ENCODE measurements at places on chromosomes 3 and 15.

DNA sequence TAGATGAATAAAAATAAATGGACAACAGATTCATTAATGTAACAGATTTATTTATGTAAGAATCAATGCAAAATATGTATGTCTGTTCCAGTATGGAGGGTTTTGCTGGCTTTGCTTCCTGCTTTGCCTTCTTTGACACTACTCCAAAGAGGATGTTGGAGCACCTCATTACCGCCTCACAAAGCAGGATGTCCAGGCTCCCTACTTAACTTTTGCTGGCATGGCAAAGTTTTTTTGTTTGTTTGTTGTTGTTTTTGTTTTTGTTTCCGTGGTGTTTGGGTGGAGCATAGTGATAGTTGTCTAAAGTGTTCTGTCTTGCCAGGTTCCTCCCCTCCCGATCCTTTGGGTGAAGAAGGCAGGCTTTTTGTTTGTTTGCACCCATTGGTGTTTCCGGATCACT, 38.7 kb downstream of the DIPK2A start:
- no peak for DNase-seq

DNA sequence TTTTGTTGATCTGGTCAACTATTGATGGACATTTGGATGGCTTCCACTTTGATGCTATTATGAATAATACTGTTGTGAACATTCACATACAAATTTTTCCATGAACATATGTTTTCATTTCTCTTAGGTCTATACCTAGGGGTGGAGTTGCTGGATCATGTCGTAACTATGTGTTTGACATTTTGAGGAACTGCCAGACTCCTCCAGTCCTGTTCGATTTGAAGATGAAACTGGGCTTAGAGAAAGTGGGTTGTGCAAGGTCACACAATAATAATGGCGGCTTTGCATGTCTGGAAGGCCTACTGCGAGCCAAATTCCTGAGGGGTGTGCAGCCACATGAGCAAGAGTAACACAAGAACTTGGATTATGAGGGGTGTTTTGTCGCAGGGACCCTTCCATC, 2.6 kb downstream of the TSEN2 start:
- no peak for DNase-seq

GRCh38 chr3:16055606-16056211, 118.8 kb upstream of the GALNT15 start:
- DNase-seq = no peak

GRCh38 chr3:42961633-42962032, 17.5 kb upstream of the GASK1A start:
- DNase-seq = no peak

DNA sequence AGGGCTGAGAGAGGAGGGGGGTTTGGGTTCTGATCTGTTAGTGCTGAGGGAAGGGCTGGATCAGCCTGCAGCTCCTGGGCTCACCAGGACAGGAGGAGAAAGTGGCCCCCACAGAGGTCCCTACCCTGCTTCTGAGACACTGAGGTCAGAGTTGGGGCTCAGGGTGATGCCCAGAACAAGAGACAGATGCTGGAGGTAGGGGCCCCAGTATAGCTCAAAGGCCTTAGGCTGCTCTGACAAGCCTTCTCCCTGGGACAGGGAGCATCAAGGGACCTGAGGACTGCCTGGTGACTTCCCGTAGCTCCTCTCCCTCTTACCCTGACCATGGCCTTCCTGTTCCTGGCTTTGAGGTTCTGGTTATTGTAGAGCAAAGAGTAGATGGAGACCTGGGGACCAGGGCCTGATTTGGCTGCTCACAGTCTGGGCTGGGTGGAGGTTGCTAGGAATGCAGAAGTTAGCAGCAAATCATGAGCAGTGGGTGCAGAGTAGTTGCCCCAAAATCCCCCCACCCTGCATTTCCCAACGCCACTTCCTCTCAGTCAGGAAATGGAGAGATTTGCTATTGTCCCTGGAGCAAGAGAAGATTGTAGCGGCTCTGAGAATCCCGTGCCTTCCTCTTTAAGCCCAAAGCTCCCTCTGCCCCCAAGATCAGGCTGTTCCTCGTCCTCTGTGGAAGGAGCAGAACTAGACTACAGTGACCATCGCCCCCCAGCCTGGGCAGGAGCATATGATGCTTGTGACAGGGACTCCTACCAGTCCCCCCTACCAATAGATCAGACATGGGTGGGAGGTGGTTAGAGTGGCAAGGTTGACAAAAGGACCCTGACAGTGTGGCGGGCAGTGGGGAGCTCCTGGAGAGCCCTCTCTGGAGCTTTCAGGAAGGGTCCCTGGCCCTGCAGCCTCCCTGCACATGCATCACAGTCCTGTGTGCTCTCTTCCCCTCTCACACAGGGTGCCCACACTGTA, 47.4 kb upstream of the SEC22A start:
- no peak for DNase-seq

DNA sequence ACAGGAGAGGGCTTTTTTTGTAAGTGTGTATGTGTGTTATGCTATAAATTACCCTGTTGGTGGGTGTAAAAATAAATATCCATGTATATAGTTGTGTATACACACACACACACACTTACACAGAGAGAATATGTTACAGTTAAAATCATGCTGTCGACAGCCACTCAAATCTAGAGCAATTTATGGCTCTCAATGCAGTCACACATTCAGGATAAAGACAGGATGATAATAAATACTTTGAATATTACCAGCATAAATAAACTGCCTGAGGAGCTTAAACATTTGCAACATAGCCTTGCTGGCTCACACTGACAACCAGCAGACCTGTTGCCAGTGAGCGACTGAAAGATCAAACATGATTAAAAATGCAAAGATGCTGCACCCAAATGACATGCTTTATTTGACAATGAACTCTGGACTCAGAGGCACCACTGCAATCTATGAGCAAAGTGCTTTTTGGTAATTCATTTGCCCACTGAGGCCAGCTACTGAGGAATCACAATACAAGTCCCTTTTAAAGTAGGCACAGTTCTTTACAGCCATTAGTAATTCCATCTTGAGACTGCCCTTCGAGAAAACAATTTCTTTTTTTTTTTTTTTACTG, 458.9 kb downstream of the FHIT start:
- DNase-seq = no peak

DNA sequence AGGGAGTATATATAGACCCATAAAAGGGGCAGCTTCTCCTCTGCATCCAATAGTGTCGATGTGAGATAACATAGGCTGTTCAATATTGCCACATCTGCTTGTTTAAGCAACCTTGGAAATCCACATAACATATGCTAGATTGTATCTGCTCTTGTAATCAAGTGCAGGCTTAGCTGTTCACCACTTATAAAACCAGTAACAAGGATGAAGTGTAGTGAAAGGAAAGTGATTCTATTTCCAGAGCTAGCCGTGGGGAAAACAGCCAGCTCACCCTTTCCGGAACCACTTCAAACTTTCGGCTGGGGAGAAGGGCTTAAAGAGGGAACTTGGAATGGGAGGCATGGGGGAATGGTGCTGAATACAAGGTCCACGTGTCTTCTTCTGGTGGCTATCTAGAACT, 204.0 kb downstream of the TAFA4 start:
- no peak for DNase-seq

DNA sequence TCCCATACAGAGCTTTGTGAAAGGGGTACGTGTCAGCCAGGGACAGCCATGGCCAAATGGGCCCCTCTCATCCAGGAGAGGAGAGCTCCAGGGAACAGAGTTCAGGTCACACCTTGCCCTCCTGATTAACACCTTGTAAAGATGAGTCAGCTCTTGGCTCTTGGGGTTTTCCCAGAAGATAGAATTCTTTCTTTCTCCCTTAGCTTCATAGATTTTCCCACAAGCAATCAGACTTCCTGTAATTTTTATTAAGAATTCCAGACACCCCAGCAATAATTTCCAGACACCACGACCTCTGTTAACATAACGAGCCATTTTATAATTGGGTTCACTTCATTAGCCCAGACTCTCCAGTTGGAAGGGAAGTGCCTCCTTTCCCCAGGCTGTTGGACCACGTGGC, 86.4 kb downstream of the LRTM1 start:
- DNase-seq = no peak

DNA sequence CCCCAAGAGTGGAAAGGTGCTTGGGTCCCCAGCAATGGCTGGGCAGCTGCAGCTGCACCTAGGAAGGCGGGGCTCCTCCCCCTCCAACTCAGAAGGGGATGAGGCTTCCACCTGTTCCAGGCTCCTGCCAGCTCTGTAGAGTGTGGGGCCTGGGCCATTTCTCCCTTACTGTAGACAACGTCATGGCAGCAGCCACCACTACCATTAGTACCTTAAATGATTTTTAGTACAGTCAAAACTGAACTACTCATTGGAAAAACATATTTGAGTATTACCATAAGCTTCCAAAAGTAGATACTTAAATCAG, 1274.2 kb upstream of the GBE1 start:
- no peak for DNase-seq

- DNase-seq = no peak
These were observed 991.8 kb downstream of the GBE1 start for GRCh38 chr3:80769683-80770082.

- DNase-seq = no peak
These were observed 193.5 kb upstream of the ICE2 start for GRCh38 chr15:60672400-60672799.

DNA sequence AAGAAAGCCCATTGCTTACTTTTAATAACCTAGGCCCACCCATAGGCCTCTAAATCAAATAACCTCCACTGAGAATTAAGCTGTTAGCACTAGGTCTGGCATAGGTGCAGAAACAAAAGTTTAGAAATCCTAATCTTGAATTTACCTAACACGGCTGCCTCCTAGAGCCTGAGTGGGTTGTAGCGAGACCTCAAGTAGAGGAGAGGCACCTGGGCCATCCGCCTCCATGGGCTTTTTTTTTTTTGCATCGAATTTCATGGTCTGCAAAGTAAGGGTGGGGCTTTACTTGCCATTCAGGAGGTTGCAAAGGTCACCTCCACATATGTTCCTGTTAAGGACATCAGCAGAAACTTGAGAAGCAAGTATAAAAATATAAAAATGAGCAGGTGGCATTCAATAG, 6.6 kb upstream of the TPM1 start:
- no peak for DNase-seq

DNA sequence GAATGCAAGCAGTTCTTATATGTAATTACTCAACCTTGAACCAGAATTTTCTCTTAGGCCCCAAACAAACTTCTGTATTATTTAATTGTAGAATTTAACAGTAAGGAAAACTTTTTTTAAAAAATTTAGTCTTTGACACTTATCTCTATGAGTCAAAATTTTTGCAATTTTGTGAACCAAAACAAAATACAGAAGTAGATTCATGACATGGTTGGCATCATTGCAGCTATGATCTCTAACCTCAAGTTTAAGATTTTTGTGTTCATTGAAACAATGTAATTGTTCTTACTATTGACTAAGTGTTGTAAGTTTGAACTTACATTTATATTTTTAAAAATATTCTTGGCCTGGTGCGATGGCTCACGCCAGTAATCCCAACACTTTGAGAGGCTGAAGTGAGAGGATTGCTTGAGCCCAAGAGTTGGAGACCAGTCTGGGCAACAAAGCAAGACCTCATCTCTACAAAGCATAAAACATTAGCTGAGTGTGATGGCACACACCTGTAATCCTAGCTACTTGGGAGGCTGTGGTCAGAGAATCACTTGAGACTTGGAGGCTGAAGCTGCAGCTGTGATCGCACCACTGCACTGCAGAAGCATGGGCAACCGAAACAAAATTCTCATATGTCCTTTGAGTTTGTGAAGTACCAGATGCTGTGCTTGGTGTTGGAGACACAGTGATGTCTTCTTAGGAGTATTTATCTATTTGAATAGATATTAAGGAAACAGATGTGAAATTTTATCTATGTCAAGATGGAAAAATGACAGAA, 39.7 kb downstream of the STT3B start:
- DNase-seq = no peak

DNA sequence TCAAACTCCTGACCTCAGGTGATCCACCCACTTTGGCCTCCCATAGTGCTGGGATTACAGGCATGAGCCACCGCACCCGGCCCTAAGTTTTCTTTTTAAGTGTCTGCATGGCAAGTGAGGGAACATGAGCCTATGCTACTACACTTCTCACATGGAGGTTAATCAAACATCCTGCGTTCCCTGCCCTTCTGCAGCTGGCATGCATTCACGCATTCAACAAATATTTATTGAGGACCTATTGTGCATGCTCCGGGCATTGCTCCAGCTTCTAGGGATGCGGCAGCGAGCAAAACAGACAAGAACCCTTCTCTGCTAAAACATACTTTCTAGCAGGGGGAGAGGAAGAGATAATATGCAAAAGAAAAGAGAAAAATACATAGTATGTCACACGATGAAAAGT, 42.6 kb upstream of the ACKR4 start:
- DNase-seq = no peak

DNA sequence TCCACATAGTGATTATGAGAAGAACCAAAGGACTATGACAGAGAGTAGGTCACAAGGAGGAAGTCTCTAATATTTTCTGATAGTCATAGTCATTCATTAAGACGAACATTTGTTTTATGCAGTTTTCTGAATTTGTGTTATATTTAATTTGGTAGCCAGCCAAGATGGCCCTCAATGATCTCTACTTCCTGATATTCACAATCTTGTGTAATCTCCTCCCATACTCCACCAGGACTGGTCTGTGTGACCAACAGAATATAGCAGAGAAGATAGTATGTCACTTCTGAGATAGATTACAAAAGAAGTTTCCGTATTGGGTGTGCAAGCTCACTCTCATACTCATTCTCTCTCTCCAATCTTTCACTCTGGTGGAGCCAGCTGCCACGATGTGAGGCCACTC, 30.8 kb downstream of the HLTF start:
- no peak for DNase-seq

DNA sequence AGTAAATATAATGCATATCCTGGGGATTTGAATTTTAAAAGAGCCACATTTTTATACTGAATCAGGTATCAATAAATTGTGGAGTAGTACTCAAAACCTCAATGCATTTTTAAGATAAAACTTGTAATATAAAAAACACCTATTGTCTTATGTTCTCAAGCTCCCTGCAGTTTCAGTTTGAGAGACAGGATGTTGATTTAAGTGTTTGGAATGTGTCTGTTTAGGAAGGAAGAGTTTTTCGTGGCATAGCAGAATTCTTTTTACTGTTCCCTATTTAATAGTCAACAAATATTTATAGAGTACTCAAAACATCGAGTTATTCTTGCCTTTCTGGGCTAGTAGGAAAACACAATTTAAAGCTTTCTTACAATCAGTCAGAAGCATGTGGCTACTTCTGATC, 146.1 kb upstream of the BCHE start:
- DNase-seq = no peak

GRCh38 chr3:150348500-150348899, 59.6 kb upstream of the TSC22D2 start:
- no peak for DNase-seq

DNA sequence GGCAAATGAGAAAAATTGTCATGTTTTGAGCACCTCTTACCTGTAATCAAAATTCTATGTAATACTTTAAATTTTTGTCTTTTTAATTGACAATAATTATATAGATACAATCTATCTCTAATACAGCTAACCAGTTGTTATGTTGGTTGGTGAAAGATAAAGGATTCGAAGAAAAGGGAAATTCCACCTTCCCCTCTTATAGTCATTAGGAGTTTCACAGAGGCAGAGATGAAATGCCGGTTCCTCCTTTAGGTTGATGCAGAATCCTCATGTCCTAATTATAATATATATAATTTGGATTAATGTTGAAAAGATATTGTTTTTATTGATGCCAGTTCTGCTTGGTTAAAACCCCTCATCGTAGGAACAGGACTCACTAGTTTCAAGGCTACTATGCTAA, 67.1 kb downstream of the LRCH3 start:
- DNase-seq = no peak
